Stimulated activated CD8-positive, alpha-beta memory T cell treated with anti-CD3 and anti-CD28 coated beads, Interleukin-7, amount 100 ng/mL, for 48 hours (primary cell): ENCODE measurements at places on chromosomes 12 and 14.

- DNase-seq = no peak
Observed at GRCh38 chr12:129530984-129531383, 372.8 kb downstream of the TMEM132D start.

- no peak for DNase-seq
Observed at GRCh38 chr12:109778684-109779083, 54.5 kb downstream of the TRPV4 start.

DNA sequence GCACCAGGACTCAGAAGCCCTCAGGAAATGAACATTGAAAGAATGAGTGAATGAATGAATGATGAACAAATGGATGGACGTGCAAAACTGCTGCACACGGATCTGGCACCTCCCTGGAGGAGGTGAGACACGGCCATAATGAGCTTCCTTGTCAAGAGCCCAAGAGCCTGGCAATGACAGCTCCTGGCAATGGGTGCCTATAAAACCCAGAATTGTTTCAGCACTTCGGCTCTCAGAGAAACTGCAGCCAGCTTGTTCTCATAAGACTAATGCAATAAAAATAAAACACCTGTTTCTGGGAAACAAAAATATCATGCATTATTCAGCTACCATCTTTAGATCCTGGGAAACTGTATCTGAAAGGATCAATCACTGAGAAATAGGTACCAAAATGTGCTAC lies 200.5 kb upstream of the SFSWAP start:
- no peak for DNase-seq

GRCh38 chr12:115950959-115951358 lies 326.5 kb downstream of the MED13L start:
- no peak for DNase-seq

DNA sequence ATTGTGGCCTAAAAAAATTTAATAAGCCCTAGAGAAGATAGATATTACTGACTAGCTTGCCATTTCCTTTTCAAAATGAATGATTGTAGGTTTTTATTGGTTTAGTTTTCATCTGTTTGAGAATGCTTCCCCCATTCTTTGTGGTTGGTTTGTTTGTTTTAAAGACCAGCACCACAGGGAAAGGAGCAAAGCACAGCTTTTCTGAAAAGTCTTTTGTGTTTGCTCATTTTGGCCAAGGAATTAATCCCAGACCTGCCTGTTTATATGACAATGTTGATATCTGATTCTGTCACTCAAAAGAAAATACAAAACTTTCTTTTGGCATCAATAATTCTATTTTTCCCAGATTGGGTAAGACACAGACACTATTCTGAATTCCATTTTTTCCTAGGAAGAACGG lies 312.5 kb upstream of the FLRT2 start:
- no peak for DNase-seq

DNA sequence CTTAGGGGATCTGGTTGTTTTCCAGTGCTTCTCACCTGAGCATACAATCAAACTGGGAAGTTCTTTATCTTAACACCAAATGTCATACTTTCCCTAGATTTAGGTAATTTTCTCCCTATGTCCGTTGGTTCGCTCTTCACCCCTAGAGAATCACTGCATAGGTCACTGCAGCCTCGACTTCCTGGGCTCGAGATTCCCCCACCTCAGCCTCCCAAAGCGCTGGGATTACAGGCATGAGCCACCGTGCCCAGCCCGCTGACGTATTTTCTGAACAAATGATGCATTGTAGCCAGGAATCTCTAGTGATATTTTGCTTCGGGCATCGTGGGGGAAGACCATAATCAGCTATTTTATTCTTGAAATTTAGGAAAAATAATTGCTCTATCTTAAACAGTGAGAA lies 1.1 kb upstream of the RPL41 start:
- DNase-seq = no peak

GRCh38 chr12:107131832-107132616 lies 38.7 kb upstream of the CRY1 start:
- no peak for DNase-seq

- no peak for DNase-seq
Observed at GRCh38 chr12:23197266-23197665, 572.3 kb downstream of the ETNK1 start.

DNA sequence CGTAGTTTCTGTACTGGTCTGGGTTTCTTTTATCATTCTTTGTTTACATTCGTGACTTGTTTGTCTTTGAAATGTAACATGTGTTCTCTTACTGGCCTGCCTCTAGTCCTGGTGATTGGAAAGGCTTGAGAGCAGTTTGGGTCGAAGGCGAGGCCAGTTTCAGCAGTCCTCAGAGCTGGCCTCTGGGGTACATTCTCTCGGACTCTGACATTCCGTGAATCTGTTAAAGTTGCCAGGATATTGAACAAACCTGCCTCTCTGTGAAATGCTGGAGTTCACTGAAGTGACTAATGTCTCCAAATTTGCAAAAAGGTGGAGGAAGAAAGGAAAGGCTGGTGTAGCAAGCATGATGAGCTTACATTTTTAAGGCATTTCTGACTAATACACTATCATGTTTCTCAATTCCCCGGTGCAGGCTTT lies 1.5 kb downstream of the PLEKHA5 start:
- no peak for DNase-seq

DNA sequence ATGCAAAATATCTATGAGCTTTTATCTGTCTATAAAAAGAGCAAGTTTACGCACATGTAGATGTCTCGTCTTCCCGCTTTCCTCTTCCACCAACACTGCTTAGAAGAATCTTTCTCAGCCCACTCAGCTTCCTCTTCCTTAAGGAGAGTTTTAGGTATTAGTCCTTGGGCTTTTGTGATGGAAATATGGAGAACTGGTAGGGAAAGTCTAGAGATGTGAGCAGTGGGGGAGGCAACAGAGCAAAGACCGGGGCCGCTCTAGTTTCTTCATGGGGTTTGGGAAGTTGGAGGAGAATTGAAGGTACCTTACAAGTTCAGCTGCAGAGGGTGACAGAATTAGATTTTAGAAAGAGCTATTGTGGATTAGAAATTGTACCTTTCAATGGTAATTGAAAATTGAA lies 56.3 kb upstream of the CPNE8 start:
- DNase-seq = no peak

DNA sequence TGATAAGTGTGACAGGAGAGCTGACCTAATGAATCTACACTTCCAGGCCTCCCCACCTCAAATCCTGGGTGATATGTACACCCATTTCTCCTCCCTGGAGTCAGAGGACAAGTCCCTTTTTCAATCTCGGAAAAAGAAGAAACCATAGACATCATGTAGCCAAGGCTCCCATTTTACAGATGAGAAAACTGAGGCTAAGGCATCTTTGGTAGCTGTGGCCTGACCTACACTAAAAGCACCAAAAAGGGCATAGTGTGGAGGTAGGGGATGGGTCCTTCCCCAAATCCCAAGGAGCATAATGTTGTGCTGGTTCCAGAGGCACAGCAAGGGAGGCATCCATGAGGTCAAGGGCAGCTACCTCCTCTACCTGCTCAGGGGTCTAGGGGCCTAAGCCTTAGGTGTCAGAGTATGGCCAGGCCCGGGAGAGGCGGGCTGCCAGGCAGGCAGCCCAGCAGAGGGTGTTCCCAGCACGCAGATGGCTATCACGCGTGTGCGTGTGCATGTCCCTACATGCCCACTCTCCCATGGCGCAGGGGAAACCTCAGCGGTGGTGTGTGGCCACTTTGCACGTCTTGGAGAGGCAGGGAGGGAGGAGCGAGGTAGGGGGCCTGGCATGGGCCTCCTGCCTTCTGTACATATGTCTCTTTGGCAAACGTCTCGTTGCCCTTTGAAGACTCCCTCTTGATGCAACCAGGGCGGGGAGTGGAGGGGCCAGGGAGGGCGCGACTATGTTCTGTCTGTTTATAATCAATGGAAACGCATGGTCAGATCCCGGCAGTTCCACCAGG lies 2.5 kb downstream of the PGF start:
- DNase-seq = no peak

DNA sequence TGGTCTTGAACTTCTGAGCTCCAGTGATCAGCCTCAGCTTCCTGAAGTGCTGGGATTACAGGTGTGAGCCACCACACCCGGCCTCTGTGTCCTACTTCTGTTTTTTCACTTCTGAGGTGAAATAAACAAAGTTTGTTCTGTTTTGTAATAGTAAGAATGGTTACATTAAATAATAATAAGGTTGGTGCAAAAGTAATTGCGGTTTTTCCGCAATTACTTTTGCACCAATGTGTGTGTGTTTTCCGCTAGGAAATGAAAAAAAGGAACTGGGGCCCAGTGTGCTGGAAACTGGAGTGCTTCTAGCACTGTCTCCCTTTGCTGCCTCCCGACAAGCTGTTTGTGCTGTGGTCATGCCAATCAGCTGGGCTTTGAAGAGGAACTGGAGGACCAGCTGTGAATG lies 140.9 kb downstream of the NTS start:
- DNase-seq = no peak

- DNase-seq = no peak
Observed at GRCh38 chr14:77053046-77053841, 24.7 kb upstream of the IRF2BPL start.

DNA sequence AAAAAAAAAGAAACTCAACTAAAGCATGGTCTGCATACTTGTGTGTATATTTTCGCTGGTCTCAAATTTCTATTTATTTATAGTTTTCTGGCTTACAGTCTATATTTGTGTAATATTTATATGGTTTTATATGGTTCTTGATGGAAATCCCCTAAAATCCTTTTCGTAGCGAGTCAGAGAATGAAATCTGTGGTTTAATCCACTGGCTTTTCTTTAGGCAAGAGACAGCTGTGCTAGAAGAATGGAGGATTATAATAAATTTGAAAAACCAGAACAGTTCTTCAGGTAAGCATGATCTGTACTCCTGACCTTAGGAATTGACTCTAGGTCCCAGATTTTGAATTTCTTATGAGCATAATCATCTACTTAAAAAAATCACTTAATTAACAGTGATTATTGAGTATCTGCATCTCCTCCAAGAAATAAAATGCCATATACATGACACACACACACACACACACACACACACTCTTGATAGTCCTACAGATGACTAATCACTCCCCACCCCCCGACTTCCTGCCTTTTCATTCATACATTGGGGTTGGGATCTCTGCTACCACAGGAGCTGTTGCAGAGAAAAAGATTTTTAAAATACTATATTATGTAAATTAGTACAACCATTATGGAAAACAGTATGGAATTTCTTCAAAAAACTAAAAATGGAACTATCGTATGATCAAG lies 113.4 kb downstream of the CRADD start:
- no peak for DNase-seq

- no peak for DNase-seq
Observed at GRCh38 chr12:113170926-113171325, 14.4 kb downstream of the DDX54 start.

DNA sequence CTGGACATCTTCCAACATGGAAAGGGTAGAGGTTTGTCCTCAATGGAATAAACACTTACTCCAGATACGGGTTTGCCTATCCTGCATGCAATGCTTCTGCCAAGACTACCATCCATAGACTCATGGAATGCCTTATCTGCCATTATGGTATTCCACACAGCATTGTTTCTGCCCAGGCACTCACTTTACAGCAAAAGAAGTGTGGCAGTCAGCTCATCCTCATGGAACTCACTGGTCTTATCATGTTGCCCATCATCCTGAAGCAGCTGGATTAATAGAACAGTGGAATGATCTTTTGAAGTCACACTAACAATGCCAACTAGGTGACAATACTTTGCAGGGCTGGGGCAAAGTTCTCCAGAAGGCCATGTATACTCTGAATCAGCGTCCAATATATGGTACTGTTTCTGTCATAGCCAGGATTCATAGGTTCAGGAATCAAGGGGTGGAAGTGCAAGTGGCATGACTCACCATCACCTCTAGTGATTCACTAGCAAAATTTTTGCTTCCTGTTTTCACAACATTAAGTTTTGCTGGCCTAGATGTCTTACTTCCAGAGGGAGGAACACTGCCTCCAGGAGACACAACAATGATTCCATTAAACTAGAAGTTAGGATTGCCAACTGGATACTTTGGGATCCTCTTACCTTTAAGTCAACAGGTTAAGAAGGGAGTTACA lies 140.4 kb downstream of the SLC35F4 start:
- no peak for DNase-seq

DNA sequence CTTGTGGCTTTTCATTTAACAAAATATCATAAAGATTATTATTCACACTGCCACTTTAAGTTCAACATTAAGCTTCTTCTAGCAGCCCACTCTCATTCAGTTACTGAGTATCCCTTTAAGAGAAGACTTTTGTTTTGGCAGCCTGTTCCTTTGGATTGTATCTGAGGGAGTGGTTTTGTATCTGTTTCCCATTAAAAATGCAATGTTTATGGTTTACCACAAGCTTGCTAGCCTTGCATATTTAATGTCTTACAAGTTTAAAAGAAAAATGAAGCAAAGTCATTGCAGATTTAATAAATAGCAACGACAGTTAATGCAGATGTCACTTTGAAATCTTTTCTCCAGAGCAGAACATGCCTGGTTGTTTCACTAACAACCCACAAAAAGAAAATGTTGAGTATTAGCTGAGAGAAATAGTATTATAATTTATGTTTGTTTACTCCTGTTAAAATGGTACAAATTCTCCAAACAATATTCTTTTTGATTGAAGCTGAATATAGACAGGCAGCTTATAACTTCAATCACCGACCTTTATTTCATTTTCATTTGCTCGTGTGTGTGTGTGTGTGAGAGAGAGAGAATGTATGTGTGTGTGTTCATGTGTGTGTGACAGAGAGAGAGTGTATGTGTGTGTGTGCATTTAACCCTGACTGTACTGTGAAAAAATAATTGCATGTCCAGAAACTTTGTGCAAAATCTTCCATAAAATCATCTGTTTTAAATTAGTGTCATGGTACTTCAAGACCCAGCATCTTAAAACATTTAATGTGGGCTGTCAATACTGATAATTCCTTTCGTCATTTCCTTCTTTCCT lies 1.8 kb downstream of the DCN start:
- DNase-seq = no peak

- DNase-seq = no peak
Observed at GRCh38 chr12:7101047-7101693, 7.8 kb downstream of the C1RL start.

DNA sequence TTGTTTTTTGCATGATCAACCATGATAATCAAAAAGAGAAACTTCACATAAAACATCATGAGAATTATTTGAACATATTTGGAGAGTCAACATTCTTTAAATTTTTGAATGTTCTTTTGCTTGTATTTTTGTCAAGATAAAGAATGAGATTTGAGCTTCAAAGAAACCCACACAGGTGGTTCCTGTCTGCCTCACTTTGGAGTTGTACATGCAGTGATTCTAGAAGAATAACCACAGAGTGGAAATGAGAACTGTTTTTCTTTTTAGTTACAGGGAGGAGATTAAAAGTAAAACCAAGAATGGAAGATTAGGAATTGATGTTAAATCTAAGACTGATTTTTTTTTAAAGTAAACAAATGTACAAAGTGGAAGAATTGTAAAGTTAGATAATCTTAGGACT lies 2.3 kb upstream of the ZNF705A start:
- DNase-seq = no peak

DNA sequence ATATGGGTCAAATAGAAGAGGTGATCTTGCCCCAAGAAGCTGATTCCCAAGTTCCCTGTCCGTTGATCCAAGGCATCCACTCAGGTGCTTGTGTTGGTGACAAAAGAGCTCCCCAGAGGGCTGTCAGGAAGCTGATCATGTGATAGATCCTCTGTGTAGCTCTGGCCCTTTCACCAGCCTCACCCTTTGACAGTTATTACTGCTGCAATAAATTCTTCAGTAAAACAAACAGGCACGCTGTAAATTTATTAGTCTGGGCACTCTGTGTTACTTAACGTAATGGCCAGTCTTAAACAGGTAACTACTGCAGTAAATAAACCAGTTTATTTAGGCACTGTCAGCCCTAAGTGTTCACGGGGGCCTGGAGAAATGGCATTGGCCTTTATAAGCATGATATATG lies 473.9 kb downstream of the BCL11B start:
- no peak for DNase-seq

GRCh38 chr12:10361622-10362021 lies 28.2 kb downstream of the KLRK1 start:
- no peak for DNase-seq
